ENCODE measurements at places on chromosomes 2 and 18.

DNA sequence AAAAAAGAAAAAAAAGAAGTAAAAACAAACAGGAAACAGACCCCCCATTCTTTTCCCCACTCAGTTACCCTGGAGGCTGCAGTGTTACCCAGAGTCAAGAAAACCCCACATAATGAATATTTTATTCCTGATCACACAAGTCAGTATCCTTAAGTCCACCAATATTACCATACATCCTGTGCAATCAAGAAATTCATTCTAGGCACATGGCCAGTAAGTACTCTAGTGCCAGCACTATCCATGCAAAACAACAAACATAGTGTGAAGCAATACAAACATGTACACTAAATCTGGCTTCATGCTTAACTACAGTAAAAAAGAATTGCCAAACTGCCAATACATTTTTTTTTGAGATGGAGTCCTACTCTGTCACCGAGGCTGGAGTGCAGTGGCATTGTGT lies 111.6 kb downstream of the FAM168B start:
- no peak for DNase-seq

DNA sequence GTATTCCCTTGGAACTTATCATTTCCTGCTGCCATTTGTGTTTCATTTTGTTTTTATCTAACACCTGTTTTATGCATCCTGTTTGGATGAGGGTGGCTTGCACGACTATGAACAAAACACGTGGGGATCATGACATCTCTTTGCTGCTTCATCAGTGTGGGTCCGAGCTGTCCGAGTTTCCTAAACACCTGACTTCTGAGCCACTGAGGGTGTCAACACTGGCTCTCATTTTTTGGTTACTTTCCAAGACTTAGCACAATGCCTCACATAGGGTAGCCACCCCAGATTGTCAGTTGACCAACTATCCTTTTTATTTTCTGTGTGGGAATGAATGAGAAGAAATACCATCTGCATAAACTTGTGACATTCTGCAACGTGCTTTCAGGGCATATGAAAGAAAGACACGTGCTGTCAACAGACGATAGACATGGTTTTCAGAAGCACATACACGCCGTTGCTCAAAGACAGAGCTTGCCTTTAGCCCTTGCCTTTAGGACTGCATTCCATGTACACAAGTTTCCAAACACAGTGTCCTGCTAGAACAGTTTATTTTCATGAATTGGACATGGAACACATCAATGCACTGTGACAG lies 166.7 kb downstream of the MYT1L start:
- DNase-seq, result no peak

GRCh38 chr2:70959271-70959761 lies 19.1 kb upstream of the ANKRD53 start:
- no peak for DNase-seq

DNA sequence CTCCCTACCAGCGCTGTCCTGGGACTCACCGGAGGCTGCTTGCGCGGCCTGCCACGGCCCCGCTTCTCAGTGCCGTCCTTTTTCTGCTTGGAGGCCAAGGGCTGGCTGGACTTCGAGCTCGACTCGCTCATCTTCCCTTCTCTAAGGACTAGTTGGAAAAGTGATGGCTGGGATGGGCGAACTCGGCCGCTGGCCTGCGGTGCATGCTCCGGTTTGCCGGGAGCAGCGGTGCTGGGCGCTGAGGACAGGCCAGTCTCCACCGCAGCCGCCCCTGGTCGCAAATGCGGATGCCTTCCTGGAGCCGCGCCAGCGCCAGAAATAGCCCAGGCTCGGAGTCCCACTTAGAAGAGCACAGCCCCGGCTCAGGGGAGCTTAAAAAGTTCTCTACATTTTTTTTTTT lies 3.1 kb downstream of the C2orf81 start:
- no peak for DNase-seq

- DNase-seq, result no peak
Observed at GRCh38 chr18:6543330-6543908, 128.7 kb upstream of the L3MBTL4 start.

DNA sequence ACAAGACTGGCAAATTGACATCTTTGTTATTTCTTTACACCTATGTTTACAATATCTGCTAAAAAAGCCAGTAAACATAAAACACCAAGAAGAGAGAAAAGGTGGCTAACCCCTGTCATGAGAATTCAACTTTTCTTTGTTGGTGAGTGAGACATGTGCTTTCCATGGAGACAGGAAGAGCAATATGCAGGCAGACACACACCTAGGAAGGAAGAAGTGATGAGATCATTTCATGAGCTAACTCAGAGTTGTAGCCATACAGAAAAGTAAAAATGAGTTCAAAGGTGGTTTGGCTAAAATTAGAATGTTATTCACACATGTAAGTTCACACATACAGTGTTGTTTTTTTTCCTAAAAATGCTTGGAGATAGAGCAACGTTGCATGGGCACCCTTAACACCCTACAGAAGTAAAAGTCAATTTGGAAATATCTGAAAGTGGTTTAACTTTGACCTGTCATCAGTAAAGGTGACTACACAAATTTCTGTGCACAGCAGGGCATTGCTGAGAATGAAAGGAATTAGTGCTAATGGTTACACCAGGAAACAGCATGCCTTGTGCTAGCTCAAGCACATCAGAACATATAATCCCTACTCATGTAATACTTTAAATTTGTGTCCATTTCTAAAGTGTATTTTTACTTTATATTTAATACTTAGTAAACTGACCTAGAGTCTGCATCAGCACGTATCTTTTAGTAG lies 557.6 kb downstream of the CBLN2 start:
- DNase-seq, result no peak

DNA sequence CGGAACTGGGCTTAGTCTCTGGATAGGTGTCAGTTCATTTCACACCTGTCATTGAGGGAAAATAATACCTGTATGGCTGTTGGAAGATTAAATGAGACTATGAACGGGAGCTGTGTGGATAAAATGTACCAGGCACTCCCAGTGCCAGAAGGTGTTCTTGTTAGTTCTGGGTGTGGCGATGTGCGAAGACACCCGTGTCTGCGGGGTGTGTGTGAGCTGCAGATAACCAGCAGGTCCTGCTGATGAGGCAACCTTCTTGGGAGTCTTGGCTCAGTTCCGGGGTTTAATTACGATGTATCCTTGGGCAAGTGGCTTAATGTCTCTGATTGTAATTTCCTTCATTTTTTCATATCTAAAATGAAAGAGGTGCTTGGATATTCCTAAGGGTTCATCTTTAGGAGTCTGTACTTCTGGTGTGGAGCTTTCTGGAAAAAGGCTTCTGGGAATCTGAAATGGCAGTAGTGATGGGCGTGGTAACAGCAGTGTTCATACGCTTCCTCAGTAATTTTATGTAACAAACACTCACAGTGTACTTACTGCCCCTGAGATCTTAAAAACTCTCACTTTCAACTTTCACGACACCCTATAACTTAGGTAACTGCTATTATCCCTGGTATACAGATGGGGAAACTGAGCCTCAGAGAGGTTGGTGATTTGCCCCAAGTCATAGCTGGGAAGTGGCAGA lies 35.0 kb downstream of the NEDD4L start:
- no peak for DNase-seq

DNA sequence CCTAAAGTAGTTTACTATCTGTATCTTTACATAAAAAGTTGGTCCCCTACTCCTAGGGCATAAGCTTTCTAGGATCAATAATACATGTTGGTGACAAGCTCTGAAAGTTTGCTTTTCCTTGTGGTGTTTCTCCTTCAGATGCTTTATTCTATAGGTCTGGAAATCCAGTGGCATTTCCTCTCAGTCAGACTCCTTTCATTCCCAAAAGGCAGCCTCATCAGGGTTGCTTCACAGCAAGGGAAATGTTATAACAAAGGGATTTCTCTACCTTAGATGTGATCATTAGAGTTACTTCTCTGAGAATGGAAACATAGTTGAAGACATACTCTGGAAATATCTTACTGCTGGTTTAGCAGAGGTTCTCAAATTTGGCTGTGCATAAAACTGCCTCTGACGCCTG lies 1072.4 kb upstream of the ZEB2 start:
- DNase-seq, result no peak

DNA sequence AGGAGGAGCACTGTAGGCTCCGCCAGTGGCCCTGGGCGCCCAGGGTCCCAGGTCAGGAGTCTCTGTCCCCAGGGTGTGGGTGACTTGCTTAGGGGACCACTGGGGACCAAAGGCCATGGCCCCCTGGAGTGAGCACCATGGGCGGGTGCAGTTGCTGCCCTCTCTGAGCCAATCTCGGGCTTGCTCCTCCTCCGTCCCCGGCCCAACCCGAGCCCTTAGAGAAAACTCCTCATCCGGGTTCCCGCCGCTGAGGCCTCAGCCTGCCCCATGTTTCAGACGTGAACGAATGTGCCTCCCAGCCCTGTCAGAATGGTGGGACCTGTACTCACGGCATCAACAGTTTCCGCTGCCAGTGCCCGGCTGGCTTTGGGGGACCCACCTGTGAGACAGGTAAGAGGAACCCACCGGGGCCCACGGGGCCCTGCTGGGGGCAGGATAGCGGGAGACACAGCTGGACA lies 38.6 kb downstream of the SNED1 start:
- DNase-seq, result no peak

GRCh38 chr2:85673716-85674375 lies 5.8 kb upstream of the SFTPB start:
- no peak for DNase-seq

DNA sequence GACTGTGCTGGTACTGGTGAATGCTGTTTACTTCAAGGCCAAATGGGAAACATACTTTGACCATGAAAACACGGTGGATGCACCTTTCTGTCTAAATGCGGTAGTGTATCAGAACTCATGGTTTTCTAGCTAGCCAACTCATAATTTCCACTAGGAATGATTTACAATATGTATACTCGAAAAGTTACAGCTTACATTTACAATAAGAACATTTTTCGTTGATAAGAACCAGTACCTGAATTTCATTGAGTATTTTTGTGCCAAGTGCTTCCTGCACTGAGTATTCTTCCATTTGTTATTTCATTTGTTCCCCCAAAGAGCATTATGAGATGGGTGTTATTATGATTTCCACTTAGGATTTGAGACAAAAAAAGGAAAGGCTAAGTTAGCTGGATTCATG lies 21.9 kb downstream of the SERPINB12 start:
- no peak for DNase-seq

DNA sequence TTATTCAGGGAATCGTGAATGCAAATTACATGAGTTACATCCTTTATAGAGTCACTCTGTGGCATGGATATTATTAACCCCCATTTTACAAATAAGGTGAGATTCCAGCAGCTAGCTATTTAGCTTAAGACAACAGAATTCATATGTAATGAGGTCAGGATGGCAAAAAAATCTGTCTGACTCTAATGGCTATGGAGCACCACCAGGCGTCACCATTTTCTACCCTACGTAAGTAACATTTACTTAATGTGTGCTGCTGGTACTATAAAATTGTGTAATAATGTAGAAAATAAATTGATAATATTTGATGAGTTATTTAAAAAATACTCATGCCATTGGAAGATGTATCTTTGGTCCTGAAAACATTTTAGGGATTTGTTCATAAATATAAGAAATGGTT lies 2040.1 kb upstream of the LRRTM1 start:
- no peak for DNase-seq

Data from AG09309 (cell line).